ENCODE measurements at places on chromosomes 5 and 9. TPM values are rescaled to one million over a fixed set of nuclear protein-coding genes. Genes with fewer than 3 reads are reported as not detected.

DNA sequence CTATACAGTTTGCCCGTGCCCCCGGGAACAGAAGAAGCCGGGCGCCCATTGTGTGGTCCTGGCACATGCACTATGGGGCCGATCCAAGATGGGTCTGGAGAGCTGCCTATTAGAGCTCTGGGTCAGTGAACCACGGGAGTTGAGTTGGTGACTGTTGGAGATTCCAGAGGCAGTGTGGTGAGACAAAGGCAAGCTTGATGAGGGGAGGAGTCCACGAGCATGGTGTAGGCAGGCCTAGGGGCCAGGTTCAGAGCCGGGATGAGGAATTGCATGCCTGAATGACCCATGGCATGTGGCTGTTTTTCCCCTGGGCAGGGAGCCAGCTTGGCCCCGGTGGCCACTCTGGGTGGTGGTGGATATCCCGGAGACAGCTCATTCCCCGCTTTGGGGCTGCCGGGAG, 84.4 kb upstream of the STC2 start:
- DNase-seq: no peak
- peaks cover 8% of the 10 kb centered on the region for H3K27me3 ChIP-seq
- no peak overlapping the region for H3K4me3 ChIP-seq
- no peaks in the 10 kb centered on the region for H3K4me1 ChIP-seq

Gene ACOT12
- not detected for total RNA-seq

DNA sequence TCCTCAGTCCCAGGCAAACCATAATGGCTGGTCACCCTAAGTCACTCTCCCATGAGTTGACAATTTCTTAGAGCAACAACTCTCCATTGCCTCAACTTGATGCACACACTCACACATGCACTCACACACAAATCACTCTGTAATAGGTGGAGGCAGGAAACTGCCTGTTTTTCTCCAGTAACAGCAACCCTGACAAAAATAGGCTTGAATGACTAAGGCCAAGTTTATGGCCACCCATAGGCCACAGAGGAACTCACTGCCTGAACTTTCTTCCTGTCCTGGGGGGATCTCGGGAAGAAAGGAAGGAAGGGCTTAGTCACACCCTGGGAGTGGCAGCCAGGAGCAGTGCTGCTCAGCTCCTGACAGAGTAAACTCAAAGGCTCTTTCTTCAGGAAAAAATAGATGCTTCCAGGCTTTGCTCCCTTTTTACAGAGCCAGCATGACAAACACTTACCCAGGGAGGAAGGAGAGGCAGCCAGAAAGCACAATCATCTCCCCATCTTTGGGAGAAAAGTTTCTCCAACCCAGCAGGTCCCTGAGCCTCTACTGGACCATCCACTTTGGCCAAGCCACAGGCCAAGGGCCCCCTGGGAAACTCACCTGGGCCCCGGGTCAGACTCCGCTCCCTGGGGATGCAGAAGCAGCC, 368 bp downstream of the SH3TC2 start:
- no peak overlapping the region for H3K4me3 ChIP-seq
- peaks cover 18% of the 10 kb centered on the region for H3K27me3 ChIP-seq
- H3K4me1 ChIP-seq: no peaks in the 10 kb centered on the region
- no peak overlapping the region for H3K27ac ChIP-seq
- H3K36me3 ChIP-seq: no peaks in the 10 kb centered on the region

Gene ASPN
- total RNA-seq: not detected

- no peaks in the 10 kb centered on the region for H3K4me1 ChIP-seq
- no peak overlapping the region for H3K27ac ChIP-seq
- DNase-seq: peak; percentile 38
- H3K27me3 ChIP-seq: no peaks in the 10 kb centered on the region
Observed at GRCh38 chr9:124332361-124333202, 74.8 kb downstream of the NEK6 start.

GRCh38 chr5:144187699-144188294, 17.1 kb downstream of the KCTD16 start:
- no peaks in the 10 kb centered on the region for H3K36me3 ChIP-seq
- H3K27me3 ChIP-seq: no peaks in the 10 kb centered on the region
- peak; percentile 86 for DNase-seq
- no peak overlapping the region for H3K27ac ChIP-seq
- peaks cover 23% of the 10 kb centered on the region for H3K4me1 ChIP-seq

- no peaks in the 10 kb centered on the region for H3K27me3 ChIP-seq
- DNase-seq: no peak
- H3K4me1 ChIP-seq: peaks cover 18% of the 10 kb centered on the region
- no peak overlapping the region for H3K4me3 ChIP-seq
Observed at GRCh38 chr9:86664603-86665002, 282.7 kb downstream of the GAS1 start.

- no peaks in the 10 kb centered on the region for H3K36me3 ChIP-seq
- H3K27ac ChIP-seq: no peak overlapping the region
- no peak overlapping the region for H3K4me3 ChIP-seq
- H3K27me3 ChIP-seq: no peaks in the 10 kb centered on the region
- DNase-seq: no peak
Observed at GRCh38 chr5:57736716-57737115, 254.1 kb upstream of the ACTBL2 start.

GRCh38 chr9:16119261-16120230, 566.7 kb downstream of the CCDC171 start:
- H3K27ac ChIP-seq: no peak overlapping the region
- H3K4me3 ChIP-seq: no peak overlapping the region
- no peaks in the 10 kb centered on the region for H3K4me1 ChIP-seq
- H3K36me3 ChIP-seq: no peaks in the 10 kb centered on the region
- DNase-seq: no peak

Gene PTPN3
- total RNA-seq: 0.12 TPM

Gene OTP
- not detected for total RNA-seq

GRCh38 chr9:136784249-136784996, 6.7 kb upstream of the TMEM141 start:
- no peaks in the 10 kb centered on the region for H3K36me3 ChIP-seq
- peaks cover 5% of the 10 kb centered on the region for H3K27me3 ChIP-seq
- no peak overlapping the region for H3K4me3 ChIP-seq
- DNase-seq: no peak
- H3K27ac ChIP-seq: peak overlapping the region; percentile 18

- DNase-seq: no peak
- H3K4me1 ChIP-seq: peaks cover 35% of the 10 kb centered on the region
- peak overlapping the region; percentile 98 for H3K27ac ChIP-seq
- peak overlapping the region; percentile 91 for H3K4me3 ChIP-seq
- H3K27me3 ChIP-seq: no peaks in the 10 kb centered on the region
- H3K36me3 ChIP-seq: peaks cover 34% of the 10 kb centered on the region
Observed at GRCh38 chr9:133347515-133347984, 381 bp downstream of the MED22 start.

DNA sequence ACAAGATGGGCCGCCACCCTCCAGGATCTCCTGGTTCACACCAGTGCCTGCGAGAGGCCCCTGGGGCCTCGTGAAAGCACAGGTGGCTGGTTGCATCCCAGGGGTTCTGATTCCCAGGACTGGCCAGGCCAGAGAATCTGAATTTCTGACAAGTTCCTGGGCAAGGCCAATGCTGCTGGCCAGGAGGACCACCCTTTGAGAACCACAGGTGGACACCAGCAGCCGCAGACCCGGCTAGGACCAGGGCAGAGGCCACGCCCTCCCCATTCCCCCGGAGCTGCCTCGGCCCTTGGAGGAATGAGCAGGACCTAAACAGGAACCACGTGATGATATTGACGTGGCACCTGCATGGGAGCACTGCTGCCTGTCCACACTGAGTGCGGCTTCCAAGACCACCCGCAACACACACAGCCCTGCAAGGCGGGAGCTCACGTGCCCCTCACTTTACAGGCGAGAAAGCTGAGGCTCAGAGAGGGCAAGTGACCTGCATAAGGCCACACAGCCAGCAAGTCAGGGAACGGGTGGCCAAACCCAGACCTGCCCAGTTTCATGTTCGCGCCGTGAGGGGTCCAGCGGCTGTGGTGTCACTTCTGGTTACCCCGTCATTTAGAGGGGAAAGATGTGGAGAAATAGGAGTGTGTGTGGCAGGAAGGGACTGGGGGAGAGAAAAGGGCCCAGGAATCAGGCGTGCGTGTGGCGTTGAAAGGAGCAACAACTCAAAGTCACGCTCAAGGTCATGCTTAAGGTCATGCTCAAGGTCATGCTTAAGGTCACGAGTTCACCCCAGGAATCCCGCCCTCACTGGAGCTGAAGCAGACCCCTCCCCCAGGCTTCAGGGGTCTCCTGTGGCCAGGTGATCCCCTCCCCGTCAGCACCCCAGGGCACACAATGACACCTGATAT, 105.9 kb upstream of the IER5L start:
- no peaks in the 10 kb centered on the region for H3K36me3 ChIP-seq
- no peak for DNase-seq

- H3K4me1 ChIP-seq: no peaks in the 10 kb centered on the region
- H3K4me3 ChIP-seq: no peak overlapping the region
- DNase-seq: no peak
- H3K36me3 ChIP-seq: no peaks in the 10 kb centered on the region
Observed at GRCh38 chr5:155996123-155996522, 330.8 kb upstream of the SGCD start.

- H3K4me3 ChIP-seq: no peak overlapping the region
- no peaks in the 10 kb centered on the region for H3K4me1 ChIP-seq
- H3K36me3 ChIP-seq: no peaks in the 10 kb centered on the region
- no peak for DNase-seq
- no peaks in the 10 kb centered on the region for H3K27me3 ChIP-seq
Observed at GRCh38 chr5:9428272-9428671, 117.6 kb downstream of the SEMA5A start.
